Stimulated activated CD8-positive, alpha-beta memory T cell treated with anti-CD3 and anti-CD28 coated beads, Interleukin-4, amount 100 ng/mL, for 4 hours (primary cell): ENCODE measurements at places on chromosomes 4 and X.

- DNase-seq, result no peak
These were observed 141.1 kb upstream of the ZXDA start for GRCh38 chrX:58051346-58051745.

- no peak for DNase-seq
These were observed 37.5 kb downstream of the HOPX start for GRCh38 chr4:56643596-56643995.

- no peak for DNase-seq
These were observed 7.8 kb downstream of the LDB2 start for GRCh38 chr4:16890651-16891050.

- DNase-seq, result no peak
These were observed 379.4 kb downstream of the FBXW7 start for GRCh38 chr4:152156442-152156841.

GRCh38 chrX:73913580-73913979 lies 350.6 kb downstream of the CHIC1 start:
- no peak for DNase-seq

DNA sequence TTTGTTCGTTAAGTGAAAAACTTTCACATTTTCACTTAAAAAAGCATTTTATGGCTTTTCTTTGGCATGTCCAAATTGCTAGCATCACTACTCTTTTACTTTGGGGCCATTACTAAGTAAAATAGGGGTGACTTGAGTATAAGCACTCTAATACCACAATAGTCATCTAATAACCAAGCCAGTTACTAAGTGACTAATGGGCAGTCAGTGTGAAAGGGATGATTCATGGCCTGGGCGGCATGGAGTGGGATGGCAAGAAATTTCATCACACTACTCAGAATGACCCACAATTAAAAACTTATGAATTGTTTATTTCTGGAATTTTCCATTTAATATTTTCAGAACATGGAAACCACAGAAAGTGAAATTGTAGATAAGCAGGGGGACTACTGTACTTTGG lies 60.9 kb downstream of the BMP15 start:
- DNase-seq, result no peak

DNA sequence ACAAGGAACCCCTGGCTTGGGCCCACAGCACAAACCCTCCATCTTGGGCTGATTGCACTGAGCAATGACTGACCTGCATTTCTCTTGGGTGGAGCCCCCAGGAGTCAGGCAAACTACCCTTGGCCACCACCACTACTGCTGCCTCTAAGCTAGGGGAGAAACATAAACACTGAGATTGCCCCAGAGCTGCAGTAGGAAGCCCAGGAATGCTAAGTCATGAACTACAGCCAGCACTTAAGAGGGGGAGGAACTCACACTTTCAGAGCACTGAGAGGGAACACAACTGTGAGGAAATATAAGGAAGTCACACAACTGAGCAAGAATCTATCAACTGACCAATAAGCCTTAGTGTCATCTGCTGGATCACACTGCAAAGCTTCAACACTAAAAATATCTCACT lies 111.6 kb upstream of the PPP3CA start:
- DNase-seq, result no peak

- no peak for DNase-seq
These were observed 23.9 kb downstream of the STIM2 start for GRCh38 chr4:26884486-26884988.

DNA sequence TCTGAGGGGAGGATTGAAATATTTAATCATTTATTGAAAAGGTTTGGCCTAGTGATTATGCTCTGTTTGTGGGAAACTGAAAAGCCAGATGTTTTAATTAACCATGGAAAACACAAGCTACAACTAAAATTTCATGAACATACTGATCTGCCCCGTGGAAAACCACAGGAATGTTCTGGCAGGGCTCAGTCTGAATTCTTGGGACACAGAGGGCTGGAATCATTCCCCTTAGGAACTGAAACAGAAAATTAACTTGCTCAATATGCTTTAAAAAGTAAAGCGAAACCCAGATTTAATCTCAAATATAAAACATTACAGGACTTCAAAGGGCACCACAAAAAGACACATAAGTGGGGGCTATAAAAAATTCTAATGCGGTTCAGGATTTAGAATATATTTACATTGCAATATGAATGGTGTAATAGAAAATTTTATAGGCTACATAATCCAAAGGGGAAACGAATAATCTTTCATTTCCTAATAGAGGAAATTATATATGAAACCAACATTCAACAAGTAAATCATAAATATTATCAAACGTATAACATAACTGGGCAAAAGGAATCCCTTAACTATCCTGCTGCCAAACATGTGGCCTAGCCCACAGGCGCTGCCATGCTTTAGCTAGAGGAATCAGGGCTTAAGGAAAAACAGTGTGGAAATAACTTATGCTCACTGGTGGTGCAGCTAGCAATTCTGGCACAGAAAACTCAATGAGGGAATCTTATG lies 70.9 kb downstream of the APBB2 start:
- no peak for DNase-seq

DNA sequence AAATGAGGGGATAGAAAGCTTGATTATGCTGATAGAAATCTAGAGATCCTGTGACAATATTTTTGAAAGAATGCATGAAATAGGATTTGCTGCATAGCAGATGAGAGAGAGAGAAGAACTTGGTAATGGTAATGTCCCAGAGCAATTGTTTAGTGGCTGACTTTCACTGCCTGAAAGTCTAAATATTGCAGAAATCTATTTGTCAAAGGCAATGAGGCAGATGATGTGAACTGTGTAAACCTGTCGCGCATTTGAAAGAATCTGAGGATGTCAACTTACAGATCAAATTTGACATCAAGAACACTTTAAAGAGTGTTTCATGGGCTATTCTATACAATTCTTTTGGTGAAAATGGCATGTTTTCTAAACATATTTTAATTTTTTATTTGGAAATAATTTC lies 133.6 kb downstream of the GPM6A start:
- DNase-seq, result no peak

DNA sequence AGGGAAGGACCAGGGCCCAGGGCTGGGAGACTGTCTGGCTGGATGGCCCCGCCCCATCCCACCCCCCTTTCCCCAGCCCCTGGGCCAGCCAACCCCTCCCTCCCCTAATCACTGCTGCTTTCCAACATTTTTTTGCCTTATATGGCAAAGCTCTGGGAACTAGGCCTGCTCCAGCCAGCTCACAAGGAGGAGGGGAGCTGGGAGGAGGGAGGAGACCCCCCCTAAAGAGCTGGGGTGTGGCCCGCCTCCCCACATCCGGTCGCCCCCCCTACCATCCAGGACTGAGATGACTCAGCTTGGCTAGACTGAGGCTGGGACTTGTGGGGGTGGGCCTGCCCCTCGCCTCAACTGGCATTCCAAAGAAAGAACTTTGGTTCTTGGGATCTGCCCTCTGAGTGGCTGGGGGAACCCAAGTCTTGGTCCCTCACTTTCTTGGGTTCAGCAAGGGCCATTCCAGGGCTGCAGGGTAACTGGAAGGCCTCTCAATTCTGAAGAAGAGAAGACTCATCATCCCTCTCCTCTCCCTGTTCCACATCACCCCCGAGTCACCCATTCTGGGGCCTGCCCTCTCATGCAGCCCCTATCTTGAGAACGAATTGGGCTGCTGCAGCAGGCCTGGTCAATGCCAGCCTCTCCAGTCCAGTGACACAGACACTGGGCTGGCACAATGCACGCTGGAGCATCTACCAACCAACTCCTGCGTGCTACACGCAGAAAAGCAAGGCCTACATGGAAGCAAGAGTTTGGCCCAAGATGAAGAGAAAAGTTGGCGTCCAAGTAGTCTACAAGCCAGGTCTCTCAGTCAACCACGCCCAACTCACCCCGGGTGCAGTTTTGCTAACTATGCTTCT lies 4.8 kb downstream of the FLNA start:
- peak; percentile 65 for DNase-seq

- no peak for DNase-seq
These were observed 21.3 kb downstream of the ANK2 start for GRCh38 chr4:113070755-113071154.

DNA sequence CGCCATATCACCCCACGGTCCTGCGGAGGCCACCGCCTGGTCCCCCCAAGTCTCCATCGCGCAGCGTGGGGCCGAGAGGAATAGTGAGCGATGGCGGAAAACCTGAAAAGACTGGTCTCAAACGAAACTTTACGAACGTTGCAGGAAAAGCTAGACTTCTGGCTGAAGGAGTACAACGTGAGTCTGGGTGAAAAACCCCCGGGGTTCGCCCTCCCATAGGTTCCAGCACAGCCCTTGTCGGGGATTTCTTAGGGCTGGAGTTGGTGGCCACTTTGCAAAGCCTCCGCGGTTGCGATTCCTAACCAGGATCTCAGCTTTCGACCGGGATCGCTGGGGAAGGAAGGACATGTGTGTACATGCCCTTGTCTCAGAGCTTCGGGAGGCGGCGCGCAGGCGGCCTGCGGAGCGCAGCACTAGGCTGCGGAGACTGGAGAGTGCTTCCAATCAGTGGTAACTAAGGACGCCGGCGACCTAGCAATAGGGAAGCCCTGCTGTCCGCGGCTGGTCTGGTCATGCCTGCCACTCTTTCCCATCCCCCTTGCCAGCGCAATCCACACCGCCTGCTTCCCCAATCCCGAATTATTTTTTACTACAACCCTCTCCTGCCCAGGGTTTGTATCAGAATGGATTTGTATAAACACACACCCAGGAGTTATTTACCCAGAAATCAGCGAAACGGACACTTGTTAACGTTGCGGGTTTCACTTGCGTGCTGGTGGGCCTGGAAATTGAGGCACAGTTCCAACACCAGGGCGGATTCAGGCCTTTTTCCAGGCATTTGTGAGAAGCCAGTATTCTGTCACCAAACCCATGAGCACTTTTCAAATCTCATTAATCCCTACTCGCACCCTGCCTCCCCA lies 741 bp downstream of the SPATA18 start:
- no peak for DNase-seq

DNA sequence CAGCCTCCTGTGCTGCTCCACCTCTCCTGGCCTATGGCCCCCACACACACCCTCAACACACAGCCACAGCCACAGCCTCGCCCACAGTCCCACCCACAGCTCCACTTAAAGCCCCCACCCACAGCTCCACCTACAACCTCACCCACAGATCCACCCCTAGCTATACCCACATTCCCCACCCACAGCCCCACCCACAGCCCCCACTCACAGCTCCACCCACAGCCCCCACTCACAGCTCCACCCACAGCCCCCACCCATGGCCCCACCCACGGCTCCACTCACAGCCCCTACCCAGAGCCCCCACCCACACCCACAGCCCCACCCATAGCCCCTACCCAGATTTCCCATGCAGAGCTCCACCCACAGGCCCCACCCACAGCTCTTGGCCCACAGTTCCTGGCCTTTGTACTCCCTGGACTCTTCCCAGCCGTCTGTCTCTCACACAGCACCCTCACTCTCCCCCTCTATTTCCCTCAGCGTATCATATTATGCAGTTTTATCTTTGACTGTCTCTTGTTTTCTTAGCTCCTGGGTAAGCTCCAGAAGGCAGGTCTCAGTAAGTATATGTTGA lies 322.5 kb downstream of the EVC2 start:
- DNase-seq, result no peak
